ENCODE measurements at places on chromosomes 4 and X.

DNA sequence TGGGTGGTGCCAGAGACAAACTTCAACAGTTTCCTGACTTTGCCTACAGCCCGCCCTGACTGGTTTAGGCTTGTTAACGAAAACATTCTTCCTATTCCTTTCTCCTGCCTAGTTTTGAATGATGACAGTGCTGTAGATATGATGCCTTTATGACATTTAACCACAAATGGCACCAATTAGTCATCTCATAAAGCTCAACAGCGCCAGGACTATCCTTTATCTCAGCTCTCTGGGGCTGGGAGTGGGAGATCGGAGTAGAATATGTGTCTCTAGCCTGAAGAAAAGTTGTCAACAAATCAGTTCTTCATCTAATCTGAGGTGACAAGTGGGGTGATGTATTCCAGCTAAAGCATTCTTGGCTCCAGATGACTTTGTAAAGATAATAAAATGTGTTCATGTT, 64.6 kb upstream of the SH3RF1 start:
- DNase-seq, result no peak

GRCh38 chrX:119887721-119888425, 7.8 kb upstream of the AKAP14 start:
- peak; percentile 36 for DNase-seq

GRCh38 chrX:105190252-105190853, 30.1 kb downstream of the TEX13A start:
- no peak for DNase-seq

GRCh38 chr4:102684610-102685052, 76.1 kb downstream of the MANBA start:
- no peak for DNase-seq

DNA sequence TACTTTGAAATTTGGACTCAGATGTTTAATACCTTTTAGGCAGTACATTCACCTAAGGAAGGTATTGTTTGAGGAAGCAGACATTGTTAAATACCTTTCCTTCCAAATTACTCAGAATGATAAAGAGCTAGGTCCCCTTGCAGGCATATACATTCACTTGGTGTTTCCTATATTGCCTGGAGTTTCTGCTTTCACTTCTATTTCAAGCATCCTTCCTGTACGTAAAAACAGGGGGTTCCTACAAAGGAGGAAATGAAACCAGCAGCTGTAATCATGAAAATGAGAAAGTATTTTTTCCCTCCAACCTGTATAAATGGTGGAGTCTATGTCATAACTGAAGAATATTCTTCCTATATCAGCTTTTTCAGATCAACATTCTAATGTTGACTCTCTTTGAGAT, 90.4 kb upstream of the RASGEF1B start:
- DNase-seq, result peak; percentile 17

- no peak for DNase-seq
Measured at GRCh38 chr4:162732876-162733275, 433.8 kb downstream of the NAF1 start.

DNA sequence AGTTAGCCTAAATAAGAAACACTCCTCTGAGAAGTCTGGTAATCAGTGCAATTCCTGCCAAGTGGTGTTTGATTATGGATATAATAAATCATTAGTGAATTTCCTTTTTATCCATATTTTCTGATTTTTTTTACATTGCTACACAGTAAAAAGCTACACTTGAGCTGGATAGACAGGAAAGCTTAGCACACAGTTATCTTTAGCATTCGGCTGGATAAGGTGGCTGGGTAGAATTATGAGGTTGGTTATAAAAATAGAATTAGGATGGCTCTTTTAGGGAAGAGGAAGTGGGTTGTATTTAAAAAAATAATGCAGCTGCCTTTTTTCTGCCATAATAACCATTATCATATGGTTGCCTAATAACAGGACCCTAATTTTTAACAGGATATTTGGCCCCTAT, 460.6 kb downstream of the NAF1 start:
- no peak for DNase-seq

DNA sequence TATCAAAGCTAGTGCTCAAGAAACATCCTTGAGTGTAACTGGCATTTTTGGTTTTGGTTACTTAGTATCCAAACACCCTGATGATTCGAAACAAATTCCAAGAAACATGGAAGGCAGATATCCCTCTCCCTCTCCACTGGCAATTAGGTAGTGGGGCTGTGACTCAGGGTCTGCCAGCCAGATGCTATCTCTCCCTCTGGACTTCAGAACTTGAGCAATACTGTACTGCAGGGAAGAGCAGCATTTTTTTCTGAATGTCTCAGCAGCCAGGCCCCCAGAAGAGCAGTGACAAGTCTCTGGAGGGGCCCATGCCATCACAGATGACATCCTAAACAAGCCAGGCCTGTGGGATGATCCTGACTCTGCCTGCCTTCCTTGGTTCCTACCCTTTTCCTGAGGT, 37.3 kb upstream of the BCORL1 start:
- DNase-seq, result no peak

DNA sequence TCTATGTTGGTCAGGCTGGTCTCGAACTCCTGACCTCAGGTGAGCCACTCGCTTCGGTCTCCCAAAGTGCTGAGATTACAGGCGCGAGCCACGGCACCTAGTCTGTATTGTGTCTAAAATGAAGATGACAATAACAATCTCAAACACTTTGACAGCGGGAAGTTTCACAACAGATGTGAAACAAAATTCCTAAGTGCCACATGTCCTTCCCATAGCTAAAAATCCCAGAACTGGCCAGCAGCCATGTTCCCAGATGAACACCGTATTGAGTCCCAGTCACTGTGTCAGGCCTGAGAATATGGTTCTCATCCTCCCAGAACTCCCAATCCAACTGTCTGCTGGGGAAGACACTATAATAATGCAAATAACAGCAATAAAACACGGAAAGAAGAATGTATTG, 16.4 kb upstream of the KLHL8 start:
- DNase-seq, result no peak

DNA sequence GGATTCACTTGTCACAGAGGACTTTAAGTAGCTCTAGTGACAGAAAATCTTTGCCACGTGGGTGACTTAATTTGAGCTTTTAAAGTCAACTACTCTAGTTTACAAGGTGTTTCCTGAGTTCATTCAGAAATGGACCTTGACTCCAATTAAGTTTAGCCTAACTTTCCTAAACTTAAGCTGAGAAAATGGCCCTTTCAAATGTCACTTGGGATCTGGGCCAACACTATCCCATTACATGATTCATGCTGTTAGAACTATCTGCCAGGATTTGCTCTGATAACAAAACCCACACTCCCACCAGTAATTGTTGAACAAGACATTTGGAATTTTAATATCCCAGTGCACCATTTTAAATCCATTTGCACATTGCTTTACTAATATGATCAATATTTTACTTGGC, 40.8 kb downstream of the C4orf46 start:
- no peak for DNase-seq

- no peak for DNase-seq
Measured at GRCh38 chr4:134057356-134057755, 144.2 kb downstream of the PABPC4L start.

DNA sequence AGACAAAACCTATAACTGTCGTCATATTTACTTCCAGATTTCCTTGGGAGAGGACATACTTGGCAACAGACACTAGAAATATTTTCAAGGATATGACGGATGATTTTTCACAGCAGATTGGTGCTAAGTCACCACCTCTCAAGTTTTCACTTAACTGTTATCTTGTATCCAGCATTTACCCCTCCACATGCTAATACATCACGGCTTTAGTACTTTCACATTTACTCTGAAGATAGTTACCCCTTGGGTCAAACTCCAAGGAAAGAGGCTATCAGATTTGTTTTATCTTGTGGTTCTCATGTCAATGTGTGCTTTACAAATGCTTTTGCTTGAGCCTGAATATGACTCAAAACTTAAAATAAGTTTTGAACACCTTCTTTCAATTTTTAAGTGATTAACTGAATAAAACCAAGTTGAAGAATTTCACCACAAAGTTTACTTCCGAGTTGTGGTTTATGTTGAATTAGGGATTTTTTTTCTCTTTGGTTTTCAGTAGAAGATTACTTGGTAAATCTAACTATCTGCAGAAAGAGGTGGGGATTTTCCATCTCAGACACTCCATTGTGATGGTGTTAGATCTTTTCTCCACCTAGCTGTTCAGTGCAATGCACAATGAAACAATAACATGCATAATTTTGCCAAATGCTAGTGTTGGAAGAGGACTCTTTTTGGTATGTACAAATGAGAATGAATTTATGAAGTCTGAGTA, 75.4 kb upstream of the FAT1 start:
- DNase-seq, result no peak

DNA sequence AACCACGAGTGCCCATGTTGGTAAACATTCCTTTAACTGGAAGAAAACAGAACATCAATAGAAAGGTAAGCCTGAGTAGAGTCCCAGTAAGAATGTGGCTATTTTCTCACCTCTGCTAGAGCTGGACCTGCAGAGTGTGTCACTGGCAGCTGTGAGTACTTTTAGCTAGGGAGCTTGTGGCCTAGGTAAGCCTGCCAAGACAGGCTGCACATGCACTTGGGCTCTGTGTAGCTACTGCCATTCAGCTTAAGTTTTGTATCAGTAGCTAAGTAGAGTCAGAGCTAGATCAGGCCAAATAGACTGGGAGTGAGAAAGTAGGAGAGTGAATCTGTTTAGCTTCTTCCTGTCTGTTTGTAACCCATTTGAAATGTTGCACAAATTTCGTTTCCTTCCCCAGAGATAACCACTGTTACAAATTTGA, 35.3 kb downstream of the RBPJ start:
- DNase-seq, result no peak

DNA sequence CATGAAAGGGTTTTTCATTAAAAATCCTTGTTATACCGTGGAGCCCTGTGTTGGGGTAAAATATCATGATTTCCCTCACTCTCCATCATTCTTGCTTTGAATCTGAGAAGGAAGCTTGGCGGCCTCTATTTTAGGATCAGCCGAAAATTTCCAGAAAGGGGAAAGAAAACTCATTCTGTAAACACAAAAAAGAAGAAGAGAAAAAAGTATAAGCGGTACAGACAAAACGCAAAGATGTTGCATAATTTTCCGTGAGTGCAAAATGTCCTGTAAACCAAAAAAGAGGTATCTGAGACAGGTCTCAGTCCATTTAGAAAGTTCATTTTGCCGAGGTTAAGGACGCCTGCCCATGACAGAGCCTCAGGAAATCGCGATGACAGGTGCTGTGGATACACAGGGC, 5.3 kb downstream of the CSF2RA start:
- DNase-seq, result no peak

- no peak for DNase-seq
Measured at GRCh38 chr4:177301126-177301639, 8.5 kb upstream of the NEIL3 start.

DNA sequence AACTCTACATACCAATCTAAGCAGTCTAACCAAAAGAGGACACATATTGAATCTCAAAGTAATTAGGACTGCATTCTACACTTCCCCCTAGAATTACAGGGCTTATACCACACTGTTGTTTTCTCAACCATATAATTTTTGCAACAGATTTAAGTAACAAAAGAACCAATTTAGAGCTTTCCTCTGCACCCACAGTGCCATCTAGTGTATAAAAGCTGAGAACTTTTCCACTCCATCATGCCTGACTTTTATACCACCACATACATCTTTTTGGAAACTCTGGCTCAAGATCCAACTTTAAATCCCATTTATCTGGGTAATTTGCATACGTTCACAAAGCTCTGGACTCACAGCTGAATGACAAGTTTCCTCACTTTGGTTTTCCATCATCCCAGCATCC, 99.5 kb downstream of the EFHC2 start:
- no peak for DNase-seq

DNA sequence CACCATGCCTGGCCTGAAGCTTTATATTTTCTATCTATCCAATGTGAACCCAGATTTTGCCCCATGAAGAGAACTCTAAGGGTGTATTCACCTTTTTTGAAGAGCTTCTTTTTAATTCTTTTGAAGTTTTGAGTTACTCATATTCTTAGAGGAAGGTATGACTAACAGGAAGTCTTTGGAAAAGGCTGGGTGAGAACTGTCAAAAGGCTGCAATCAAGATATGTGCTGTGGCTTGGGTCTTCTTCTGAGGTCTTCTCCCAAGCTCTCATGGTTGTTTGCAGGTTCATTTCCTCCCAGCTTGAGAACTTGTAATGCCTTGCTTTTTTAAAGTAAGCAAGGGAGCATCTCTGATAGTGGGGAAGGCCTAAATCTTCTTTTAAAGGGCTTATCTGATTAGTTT, 3.1 kb upstream of the C4orf17 start:
- DNase-seq, result no peak

- no peak for DNase-seq
Measured at GRCh38 chrX:48648336-48648751, 35.3 kb upstream of the WAS start.

GRCh38 chr4:8410641-8411271, 29.8 kb downstream of the ACOX3 start:
- DNase-seq, result no peak

DNA sequence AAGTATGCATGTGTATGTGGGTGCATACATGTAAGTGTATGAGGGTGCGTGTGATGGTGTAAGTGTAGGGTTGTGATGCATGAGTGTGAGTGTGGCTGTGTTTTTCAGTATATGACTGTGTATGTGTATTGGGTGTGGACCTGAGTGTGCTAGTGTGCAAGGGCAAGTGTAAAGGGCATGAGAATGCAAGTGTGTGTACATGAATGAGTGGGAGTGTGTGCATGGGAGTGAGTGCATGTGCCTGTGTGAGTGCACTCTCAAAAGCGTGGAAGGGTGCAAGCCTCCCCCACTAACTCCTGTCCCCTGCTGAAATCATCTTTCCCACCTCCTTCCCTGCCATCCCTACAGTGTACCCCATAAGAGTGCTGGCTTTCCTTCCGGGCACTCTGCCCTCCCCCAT, 225.1 kb upstream of the PRKX start:
- DNase-seq, result no peak

- DNase-seq, result no peak
Measured at GRCh38 chrX:14266705-14267104, 237.0 kb upstream of the GEMIN8 start.

DNA sequence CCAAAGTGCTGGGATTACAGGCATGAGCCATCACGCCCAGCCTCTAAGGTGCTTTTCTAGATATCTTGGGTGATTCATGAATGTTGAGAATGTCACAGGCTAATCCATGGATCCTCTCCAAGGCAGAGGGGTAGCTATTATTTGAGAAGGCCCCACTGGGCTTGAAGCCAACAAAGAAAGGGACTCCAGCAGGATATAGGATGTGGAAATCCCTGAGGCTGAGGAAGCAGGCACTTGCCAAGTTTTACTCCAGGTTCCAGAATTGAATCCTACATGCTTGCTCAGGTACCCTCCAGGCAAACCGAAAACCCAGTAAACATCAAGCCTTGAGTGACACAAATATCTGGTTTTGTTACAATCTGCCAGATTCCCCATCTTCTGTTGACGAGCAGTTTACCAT, 15.8 kb downstream of the NLGN3 start:
- DNase-seq, result no peak

GRCh38 chrX:85836868-85837267, 210.5 kb downstream of the CHM start:
- DNase-seq, result no peak

DNA sequence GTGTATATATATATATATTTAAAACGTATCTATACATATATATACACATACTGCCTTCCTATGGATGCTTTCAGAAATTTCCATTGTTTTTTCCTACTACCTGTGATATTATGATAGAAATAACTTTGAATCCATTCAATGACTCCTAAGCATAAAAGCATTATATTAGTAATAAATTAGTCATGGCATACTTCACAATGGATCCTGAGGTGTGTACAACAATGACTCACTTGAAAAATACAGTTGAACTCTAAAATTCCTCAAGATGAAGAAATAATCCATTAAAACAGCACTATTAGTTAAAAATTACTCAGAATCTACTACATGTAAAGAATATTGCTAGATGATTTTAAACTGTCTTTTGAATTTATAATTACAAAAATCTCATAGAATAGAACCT, 201.1 kb downstream of the STPG2 start:
- DNase-seq, result no peak

Data from GM12892 (cell line).